ENCODE measurements at places on chromosomes 7 and 10. TPM values are rescaled to one million over a fixed set of nuclear protein-coding genes. Genes with fewer than 3 reads are reported as not detected.

NUTM2B gene
- total RNA-seq, result 0.51 TPM

SCIN gene
- total RNA-seq, result 0.17 TPM

PIP gene
- total RNA-seq, result not detected

ACSM6 gene
- total RNA-seq, result not detected

LBX1 gene
- total RNA-seq, result under 0.01 TPM

GBX1 gene
- total RNA-seq, result not detected

SLC13A4 gene
- total RNA-seq, result 0.50 TPM

ABCB4 gene
- 0.26 TPM for total RNA-seq

NCAPG2 gene
- total RNA-seq, result 10.9 TPM

NMT2 gene
- total RNA-seq, result 21.0 TPM

TLX1 gene
- total RNA-seq, result not detected

ASB10 gene
- not detected for total RNA-seq

GIMAP1 gene
- total RNA-seq, result under 0.01 TPM

GPR85 gene
- 9.2 TPM for total RNA-seq

MLXIPL gene
- total RNA-seq, result 0.51 TPM

SFRP4 gene
- 54.2 TPM for total RNA-seq

EBF3 gene
- under 0.01 TPM for total RNA-seq

AGAP5 gene
- total RNA-seq, result 3.1 TPM

PITX3 gene
- not detected for total RNA-seq

LIPK gene
- not detected for total RNA-seq

ACTR3C gene
- 0.50 TPM for total RNA-seq

ZNF248 gene
- 10.3 TPM for total RNA-seq

MNX1 gene
- total RNA-seq, result not detected

SSC4D gene
- total RNA-seq, result 0.33 TPM

ARHGAP22 gene
- total RNA-seq, result 21.3 TPM

HOXA5 gene
- 22.1 TPM for total RNA-seq

SEMA3A gene
- 60.8 TPM for total RNA-seq

SAMD9L gene
- 15.7 TPM for total RNA-seq

CEP55 gene
- 19.0 TPM for total RNA-seq

GRIFIN gene
- total RNA-seq, result not detected

PALD1 gene
- 0.33 TPM for total RNA-seq

NEURL1 gene
- total RNA-seq, result not detected

TRPV6 gene
- total RNA-seq, result not detected

HTRA1 gene
- 109 TPM for total RNA-seq

SLC12A9 gene
- total RNA-seq, result 13.4 TPM

OR6B1 gene
- total RNA-seq, result not detected

KNDC1 gene
- 0.50 TPM for total RNA-seq

GSTO2 gene
- total RNA-seq, result 2.1 TPM

PLCE1 gene
- total RNA-seq, result 0.33 TPM

GPER1 gene
- 1.5 TPM for total RNA-seq

ATOH7 gene
- total RNA-seq, result not detected

BEND7 gene
- total RNA-seq, result 10.6 TPM

GHRHR gene
- total RNA-seq, result not detected

TBL2 gene
- total RNA-seq, result 83.2 TPM

All from fibroblast of lung (primary cell).